ENCODE measurements at places on chromosomes 1 and 21.

DNA sequence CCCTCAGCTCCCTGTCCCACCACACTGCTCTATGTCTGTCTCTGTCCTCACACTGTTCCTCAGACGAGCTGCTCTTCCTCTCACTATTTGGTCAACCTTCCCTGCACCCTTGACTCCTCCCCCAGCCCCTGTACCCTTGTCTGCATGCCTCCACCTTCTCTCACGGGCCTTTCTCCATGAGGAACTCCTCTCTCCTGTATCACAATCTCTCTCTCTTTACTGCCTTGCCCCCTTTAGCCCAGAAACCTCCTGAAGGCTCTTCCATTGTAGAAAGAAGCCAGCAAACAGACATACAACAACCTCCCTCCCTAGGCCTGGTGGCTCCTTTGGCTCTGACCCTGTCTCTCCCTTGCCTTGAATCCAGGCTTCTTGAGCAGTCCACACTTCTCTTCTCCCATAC lies 251.6 kb upstream of the CSF3R start:
- no peak for DNase-seq

DNA sequence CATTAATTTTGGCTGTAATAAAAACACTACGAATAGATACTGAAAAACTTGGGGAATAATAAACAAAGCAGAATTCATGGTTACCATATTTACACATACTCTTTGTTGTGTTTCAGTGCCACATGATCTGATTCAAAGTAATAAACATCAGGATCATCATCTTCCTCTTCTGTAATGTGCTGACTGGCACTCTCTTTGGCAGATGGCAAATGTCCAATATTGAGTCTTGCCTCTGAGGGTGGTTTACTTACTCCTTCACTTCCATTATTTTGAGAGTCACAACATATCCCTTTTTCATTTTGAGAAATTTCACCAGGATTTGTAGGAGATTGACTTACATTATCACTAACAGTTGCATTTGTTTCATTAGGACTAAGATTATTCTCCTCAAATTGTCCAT lies 50.7 kb downstream of the ZZZ3 start:
- no peak for DNase-seq

DNA sequence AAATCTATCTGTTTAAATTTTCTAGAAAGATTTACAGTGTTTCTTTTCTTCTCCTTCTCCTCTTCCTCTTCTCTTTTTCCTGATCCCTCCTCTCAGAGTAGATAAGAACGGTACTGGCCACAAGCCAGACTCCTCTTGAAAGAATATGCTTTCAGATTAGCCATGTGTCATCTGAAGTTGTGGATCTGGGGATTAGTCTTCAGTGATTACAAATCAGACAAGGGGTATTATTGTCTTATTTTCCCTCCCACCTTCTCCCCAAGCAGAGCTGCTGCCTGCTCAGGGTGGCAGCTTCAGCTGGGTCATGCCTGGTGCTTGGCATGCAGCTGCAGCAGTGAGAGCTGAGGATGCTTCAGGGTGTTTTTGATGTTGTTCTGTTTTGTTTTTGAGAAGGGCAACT lies 42.7 kb downstream of the SGIP1 start:
- no peak for DNase-seq

- DNase-seq: no peak
Measured at GRCh38 chr1:248901578-248901977, 4.5 kb upstream of the PGBD2 start.

DNA sequence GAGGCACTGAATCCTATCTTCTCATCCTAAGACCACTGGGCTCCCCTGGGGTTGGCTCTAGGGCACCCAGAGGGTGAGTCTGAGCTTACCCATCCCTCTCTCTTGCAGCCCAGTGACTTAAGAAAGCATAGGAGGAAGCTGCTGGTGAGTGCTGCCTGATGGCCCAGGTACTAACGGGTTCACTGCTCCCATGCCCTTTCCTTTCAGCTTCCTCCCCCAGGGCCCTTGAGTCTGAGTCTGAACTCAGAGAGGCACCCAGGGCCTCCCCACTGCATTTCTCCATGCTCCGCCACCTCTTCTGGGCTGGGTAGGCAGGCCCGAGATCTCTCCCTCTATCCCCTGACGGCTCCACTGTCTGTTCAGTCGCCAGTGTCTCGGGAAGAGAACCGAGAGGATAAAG lies 29.7 kb downstream of the PPFIA4 start:
- no peak for DNase-seq

- no peak for DNase-seq
Measured at GRCh38 chr1:231385416-231385748, 36.7 kb downstream of the EGLN1 start.

DNA sequence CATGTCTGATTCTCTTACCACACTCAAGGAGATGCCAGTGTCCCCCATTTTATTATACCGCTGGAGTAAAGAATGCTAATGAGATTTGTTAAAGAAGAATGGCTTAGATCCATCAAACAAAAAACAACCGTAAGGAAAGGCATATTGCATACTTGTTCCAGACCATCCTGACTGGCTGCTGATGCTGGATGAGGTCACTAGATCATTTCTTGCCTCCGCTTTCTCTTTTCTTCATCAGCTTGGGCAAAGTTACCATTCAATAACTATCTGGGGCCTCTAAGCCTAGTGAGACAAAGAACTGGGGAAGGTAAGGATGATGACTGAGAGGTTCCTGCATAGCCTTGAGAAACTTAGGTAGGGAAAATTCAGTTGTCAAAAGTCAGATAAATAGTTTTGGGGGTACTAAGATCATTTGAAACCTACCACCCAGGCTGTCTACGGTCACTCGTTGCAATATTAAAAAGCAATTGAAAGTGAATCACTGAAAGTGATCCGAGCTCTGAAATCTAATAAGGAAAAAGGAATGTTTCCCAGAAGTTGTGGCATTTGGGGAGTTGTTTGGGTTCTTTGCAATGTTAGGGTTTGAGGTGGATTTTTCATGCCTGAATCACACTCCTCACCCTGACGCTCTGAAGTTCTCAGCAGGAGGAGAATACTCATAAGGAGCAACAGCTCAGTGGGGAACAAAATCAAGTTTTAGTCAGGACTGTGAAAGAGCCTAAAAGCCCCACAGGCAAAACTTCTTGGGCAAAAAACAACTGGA lies 176.8 kb downstream of the HHIPL2 start:
- no peak for DNase-seq

GRCh38 chr21:33729641-33730040 lies 87.3 kb downstream of the ITSN1 start:
- no peak for DNase-seq
